ENCODE measurements at places on chromosomes 2 and 18. TPM values are rescaled to one million over a fixed set of nuclear protein-coding genes. Genes with fewer than 3 reads are reported as not detected.

ITGB6 gene
- total RNA-seq, result 7.3 TPM

CAPG gene
- 260 TPM for total RNA-seq

HAAO gene
- total RNA-seq, result not detected

SKOR2 gene
- not detected for total RNA-seq

TRAK2 gene
- 10.1 TPM for total RNA-seq

ASB18 gene
- 0.15 TPM for total RNA-seq

DNA sequence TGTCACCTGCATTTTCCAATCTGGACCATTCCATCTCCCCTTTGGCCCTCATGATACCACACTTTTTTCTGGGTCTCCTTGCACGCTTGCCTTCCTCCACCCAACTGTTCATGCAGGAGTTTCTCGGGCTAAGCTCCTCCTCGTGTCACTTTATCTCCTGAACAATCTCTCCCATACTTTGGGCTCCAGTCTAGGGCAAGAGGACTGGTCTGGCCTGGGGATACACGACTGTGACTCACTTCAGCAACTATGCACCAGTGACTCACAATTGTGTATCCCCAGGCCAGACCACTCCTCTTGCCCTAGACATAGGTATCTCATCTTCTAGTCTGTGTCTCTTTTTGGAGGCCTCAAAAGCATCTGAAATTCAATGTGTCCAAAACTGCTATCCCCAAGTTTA, 149.4 kb upstream of the PTPRM start:
- no peaks in the 10 kb centered on the region for H3K27me3 ChIP-seq
- DNase-seq, result peak; percentile 91
- H3K4me3 ChIP-seq, result no peak overlapping the region
- no peaks in the 10 kb centered on the region for H3K36me3 ChIP-seq

DNA sequence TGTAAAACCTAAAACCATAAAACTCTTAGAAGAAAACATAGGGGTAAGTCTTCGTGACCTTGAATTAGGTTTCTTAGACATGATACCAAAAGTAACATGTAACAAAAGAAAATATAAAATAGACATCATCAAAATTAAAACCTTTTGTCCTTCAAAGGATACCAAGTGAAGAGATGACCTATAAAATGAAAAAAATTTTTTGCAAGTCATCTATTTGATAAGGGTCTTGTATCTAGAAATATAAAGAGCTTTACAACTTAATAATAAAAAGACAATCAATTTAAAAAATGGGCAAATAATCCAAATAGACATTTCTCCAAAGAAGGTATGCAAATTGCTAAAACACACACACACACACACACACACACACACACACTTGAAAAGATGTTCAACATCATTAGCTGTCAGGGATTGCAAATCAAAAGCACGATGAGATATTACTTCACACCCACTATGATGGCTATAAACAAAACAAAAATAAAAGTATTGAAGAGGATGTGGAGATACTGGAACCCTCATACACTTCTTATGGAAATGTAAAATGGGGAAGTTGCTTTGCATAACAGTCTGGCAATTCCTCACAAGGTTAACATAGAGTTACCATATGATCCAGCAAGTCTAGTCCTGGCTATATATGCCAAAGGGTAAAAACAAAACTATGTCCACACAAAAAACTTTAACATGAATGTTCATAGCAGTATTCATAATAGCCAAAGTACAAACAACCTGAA, 23.3 kb downstream of the SPDYA start:
- H3K27me3 ChIP-seq, result no peaks in the 10 kb centered on the region
- H3K27ac ChIP-seq, result no peak overlapping the region
- DNase-seq, result no peak
- H3K36me3 ChIP-seq, result no peaks in the 10 kb centered on the region
- no peaks in the 10 kb centered on the region for H3K4me1 ChIP-seq

- no peaks in the 10 kb centered on the region for H3K36me3 ChIP-seq
- H3K27me3 ChIP-seq, result no peaks in the 10 kb centered on the region
- H3K27ac ChIP-seq, result no peak overlapping the region
- DNase-seq, result no peak
These were observed 19.2 kb upstream of the SEH1L start for GRCh38 chr18:12928641-12929040.

DNA sequence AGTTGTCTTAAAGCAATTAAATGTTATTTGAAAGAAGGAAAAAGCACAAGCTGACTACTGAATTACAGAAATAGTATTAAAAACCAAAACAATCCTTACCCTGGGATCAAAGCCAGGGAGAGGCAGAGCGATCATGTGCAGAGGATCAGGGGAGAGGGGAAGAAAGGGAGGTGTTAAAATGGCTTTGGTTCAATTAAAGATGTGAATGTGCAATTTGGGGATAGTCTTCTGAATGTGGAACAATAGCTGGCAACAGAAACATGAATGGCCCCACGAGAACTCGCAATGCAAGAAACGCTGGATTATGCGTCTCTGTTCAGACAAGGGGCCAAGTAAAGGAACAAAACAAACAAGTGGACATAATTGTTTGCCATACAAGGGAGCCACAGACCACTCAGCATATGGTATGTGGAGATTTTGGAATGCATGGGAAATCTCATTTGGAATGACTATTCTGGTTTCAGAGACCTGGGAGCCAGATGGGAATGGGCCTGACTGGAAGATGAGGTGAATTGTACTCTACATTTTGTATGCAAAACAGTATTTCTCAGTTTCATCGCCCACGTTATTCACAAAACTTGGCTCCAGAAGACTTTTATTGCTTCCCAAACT, 155.4 kb downstream of the SLC4A3 start:
- H3K4me1 ChIP-seq, result no peaks in the 10 kb centered on the region
- H3K36me3 ChIP-seq, result no peaks in the 10 kb centered on the region
- H3K27ac ChIP-seq, result no peak overlapping the region
- H3K4me3 ChIP-seq, result no peak overlapping the region

- no peak overlapping the region for H3K27ac ChIP-seq
- no peaks in the 10 kb centered on the region for H3K27me3 ChIP-seq
- no peaks in the 10 kb centered on the region for H3K36me3 ChIP-seq
- no peak overlapping the region for H3K4me3 ChIP-seq
These were observed 129.4 kb downstream of the TFCP2L1 start for GRCh38 chr2:121155502-121156056.

DNA sequence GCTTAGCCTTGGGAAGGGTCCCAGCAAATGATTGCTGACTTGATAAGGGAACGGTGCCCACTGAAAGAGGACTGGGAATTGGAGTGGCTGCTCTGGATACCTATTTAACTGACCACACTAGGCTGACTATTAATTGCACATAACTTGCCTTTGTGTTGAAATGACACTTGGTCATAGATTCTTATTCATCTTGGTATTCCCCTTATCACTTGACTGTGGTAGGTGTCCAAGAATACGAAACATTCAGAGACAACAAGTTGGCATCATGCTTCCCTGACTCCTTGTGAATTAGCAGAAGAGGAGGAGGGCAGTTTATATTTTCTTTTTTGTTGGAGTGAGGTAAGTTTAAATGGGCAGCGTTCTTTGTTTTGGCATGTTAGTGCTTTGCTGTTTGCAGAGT, 13.4 kb downstream of the FMNL2 start:
- no peak for DNase-seq
- peaks cover 11% of the 10 kb centered on the region for H3K4me1 ChIP-seq
- H3K36me3 ChIP-seq, result 0 out of 2 replicates have a peak, but pooled peaks cover 4% of the 10 kb centered on the region
- no peak overlapping the region for H3K4me3 ChIP-seq
- no peaks in the 10 kb centered on the region for H3K27me3 ChIP-seq

GRCh38 chr18:62445386-62445917, 77.4 kb upstream of the ZCCHC2 start:
- no peak overlapping the region for H3K4me3 ChIP-seq
- DNase-seq, result no peak
- no peaks in the 10 kb centered on the region for H3K27me3 ChIP-seq
- H3K27ac ChIP-seq, result no peak overlapping the region
- peaks cover 11% of the 10 kb centered on the region for H3K4me1 ChIP-seq
- no peaks in the 10 kb centered on the region for H3K36me3 ChIP-seq

GRCh38 chr2:63650756-63651155, 62.0 kb downstream of the MDH1 start:
- no peak for DNase-seq
- H3K4me1 ChIP-seq, result no peaks in the 10 kb centered on the region
- H3K36me3 ChIP-seq, result no peaks in the 10 kb centered on the region

- no peak overlapping the region for H3K27ac ChIP-seq
- H3K4me1 ChIP-seq, result peaks cover 19% of the 10 kb centered on the region
- H3K36me3 ChIP-seq, result no peaks in the 10 kb centered on the region
- H3K27me3 ChIP-seq, result no peaks in the 10 kb centered on the region
- DNase-seq, result no peak
- no peak overlapping the region for H3K4me3 ChIP-seq
These were observed 131.4 kb downstream of the SEPTIN10 start for GRCh38 chr2:109482361-109482861.

DNA sequence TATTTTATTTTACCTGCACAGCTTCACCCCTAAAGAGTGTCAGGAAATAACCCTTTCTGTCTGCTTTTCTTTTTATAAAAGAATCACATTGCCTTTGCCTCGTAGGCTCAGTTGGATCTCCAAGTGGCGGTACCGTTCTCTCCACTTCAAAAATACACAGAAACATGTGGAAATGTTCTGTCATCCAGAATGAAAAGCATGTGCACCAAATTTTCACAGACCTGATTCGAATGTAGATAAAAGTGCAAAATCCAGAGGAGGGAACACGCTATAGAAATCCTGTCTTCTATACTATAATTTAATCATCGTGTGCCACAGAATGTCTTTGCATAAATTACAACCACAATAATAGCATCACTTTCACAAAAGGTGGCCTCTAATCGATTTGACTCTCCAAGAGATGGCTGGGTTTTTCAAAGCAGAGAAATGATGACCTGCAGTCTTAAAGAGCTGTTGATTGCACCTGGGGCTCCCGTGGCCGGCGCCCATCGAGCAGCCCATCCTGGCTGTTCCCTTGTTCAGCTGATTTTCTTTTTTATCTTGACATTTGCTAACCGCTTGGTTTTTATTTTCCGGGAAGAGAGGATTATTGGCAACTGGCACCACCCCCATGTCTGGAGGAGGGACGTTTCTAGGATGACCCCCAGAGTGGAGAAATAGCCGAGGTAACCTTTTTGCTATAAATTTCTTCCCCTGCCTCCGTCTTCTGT, 290.2 kb downstream of the SOX11 start:
- no peak overlapping the region for H3K27ac ChIP-seq
- H3K27me3 ChIP-seq, result peaks cover 11% of the 10 kb centered on the region
- H3K4me3 ChIP-seq, result no peak overlapping the region
- no peak for DNase-seq
- no peaks in the 10 kb centered on the region for H3K4me1 ChIP-seq

DNA sequence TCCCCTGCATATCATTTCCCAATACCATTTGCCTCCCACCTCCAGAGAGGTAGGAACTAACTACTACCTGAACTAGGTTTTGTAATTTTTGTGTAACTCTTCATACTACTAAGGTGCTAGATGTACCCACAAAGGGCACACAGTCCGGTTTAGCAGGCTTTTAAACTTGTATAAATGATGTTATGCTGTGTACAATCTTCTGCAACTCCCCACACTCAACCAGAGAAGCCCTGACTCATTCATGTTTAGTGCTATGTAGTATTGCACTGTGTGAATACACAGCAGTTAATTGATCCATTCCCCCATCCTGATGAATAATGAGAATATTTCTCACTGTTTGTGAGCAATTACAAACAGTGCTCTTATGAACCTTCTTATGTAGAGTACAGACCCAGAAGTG, 285.6 kb downstream of the SMAD2 start:
- no peak overlapping the region for H3K27ac ChIP-seq
- H3K36me3 ChIP-seq, result no peaks in the 10 kb centered on the region
- no peak overlapping the region for H3K4me3 ChIP-seq
- no peaks in the 10 kb centered on the region for H3K4me1 ChIP-seq

- H3K4me3 ChIP-seq, result no peak overlapping the region
- peak overlapping the region; percentile 50 for H3K27ac ChIP-seq
- no peaks in the 10 kb centered on the region for H3K27me3 ChIP-seq
These were observed 2.0 kb downstream of the SLC14A2 start for GRCh38 chr18:45617284-45617683.

- no peak overlapping the region for H3K4me3 ChIP-seq
- H3K27ac ChIP-seq, result no peak overlapping the region
These were observed 354.6 kb upstream of the RAB12 start for GRCh38 chr18:8254654-8255053.

DNA sequence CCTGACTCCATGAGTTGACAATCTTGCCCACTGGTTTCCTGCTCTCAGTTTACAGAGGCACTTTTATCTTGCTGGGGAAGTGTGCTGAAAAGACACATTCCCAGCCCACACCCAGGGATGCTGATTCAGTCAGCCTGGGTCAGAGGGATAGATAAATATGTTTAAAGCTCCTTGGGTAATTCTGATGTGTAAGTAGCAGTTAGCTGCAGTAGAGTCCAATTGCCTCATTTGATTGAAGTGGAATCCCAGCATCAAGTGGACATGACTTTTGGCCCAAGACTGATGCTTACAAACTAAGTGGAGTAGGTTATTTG, 29.4 kb downstream of the PSD4 start:
- H3K4me1 ChIP-seq, result peaks cover 18% of the 10 kb centered on the region
- H3K27ac ChIP-seq, result no peak overlapping the region
- no peak overlapping the region for H3K4me3 ChIP-seq

DNA sequence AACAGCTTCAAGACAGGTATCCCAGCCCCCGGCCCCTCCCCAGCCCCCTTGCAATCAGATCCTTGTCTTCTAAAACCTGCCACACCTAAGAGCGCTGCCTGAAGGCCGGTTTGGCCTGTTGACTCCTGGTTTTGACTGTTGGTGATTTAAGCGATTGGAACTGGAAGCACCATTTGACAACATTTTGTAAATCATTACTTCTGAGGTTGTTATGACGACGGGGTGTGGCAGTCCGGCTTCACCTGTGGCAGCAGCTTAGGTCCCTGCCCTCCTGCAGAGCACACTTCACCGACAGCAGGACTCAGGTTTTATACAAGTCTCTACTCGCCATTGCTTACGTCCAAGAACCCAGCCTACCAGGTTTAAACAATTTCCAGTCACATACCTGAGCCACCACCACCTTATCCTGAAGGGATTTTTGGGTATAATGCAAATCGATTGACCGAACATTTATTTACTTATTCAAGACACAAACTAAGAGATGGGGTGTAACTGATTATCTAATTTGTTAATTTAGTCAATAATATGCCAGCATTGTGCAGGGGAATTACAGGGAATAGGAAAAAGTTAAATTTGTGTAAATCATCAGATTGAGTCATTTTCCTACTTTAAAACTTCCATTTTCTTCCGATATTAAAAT, 707 bp upstream of the DGUOK start:
- H3K36me3 ChIP-seq, result no peaks in the 10 kb centered on the region
- H3K27me3 ChIP-seq, result no peaks in the 10 kb centered on the region
- H3K4me3 ChIP-seq, result peak overlapping the region; percentile 75
- peaks cover 34% of the 10 kb centered on the region for H3K4me1 ChIP-seq
- DNase-seq, result no peak

DNA sequence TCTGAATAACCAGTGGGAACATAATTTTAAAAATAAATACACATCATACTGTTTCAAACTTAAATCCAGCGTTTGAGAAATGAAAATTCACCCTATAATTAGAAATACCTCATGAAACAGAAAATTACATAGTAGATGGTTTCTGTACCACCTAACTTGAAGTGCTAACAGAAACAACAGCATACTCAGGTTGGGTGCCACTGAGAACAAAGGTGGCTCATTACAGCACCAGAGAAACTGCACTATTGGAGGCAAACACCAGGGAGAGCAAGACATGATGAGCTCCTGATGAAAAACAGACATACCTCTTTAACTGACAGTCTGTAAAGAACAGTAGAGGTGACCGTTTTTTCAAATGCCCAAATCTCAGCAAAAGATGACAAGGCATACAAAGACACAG, 12.6 kb downstream of the SULT1C4 start:
- H3K4me3 ChIP-seq, result no peak overlapping the region
- H3K36me3 ChIP-seq, result no peaks in the 10 kb centered on the region
- no peaks in the 10 kb centered on the region for H3K4me1 ChIP-seq
- no peak overlapping the region for H3K27ac ChIP-seq
- no peaks in the 10 kb centered on the region for H3K27me3 ChIP-seq

Data from PC-3 (cell line).